ENCODE measurements at places on chromosomes 13 and 19.

DNA sequence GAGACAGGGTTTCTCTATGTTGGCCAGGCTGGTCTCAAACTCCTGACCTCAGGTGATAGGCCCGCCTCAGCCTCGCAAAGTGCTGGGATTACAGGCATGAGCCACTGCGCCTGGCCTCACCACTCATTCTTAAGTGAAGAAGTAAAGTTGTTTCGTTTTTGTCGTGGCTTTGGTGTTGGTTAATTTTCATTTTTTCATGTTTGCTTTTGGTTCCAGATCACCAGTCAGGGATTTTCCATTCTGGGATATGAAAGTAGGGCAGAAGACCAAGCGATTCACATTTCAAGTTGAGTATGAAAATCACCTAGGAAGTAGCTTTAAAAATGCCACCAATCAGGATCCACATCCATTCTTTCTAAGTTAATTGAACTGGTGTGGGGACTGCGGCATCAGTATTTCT is 289.9 kb downstream of the DIAPH3 start:
- DNase-seq = no peak

DNA sequence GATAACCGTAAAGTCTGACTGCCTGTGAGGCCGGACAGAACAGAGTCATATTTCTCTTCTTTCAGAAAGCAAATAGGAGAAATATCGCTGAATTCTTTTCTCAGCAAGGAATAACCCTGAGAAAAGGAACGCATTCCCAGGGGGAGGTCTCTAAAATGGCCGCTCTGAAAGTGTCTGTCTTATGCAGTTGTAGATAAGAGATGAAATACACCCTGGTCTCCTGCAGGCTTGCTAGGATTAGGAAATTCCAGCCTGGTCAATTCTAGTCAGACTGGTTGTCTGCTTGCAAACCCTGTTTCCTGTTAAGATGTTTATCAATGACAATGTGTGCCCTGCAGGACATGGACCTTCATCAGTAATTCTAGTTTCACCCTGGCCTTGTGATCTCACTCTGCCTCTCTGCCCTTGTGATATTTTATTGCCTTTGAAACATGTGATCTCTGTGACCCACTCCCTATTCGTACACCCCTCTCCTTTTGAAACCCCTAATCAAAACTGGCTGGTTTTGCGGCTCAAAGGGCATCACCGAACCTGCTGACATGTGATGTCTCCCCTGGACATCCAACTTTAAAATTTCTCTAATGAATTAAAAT is 934.8 kb upstream of the SPRY2 start:
- DNase-seq = no peak

- no peak for DNase-seq
Observed at GRCh38 chr19:34667349-34668076, 9.4 kb downstream of the SCGB2B2 start.

GRCh38 chr13:51155161-51155560 is 44.1 kb upstream of the C13orf42 start:
- DNase-seq = no peak

GRCh38 chr19:48757089-48757675 is 1.9 kb downstream of the FGF21 start:
- DNase-seq = no peak

All from stimulated activated CD4-positive, alpha-beta T cell treated with anti-CD3 and anti-CD28 coated beads, Interleukin-15, amount 100 ng/mL, for 1 hour (primary cell).